ENCODE measurements at places on chromosomes 12 and 14.

- DNase-seq: no peak
Measured at GRCh38 chr14:93857500-93858283, 69.4 kb upstream of the PRIMA1 start.

- DNase-seq: no peak
Measured at GRCh38 chr12:58420503-58420902, 479.1 kb downstream of the ATP23 start.

DNA sequence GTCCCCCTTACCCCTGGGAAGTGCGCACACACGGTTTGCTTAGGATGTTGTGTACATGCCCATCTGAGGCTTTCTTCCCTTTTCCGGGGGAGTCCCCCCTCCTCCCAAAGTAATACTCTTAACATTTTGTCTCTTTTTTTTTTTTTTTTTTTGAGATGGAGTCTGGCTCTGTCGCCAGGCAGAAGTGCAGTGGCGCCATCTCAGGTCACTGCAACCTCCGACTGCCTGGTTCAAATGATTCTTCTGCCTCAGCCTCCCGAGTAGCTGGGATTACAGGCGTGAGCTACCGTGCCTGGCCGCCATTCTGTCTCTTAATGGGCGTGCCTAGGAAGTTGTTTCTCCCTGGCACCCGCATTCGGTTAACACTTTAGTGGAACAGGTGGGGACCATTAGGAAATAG is 4.5 kb upstream of the GMFB start:
- DNase-seq: no peak

DNA sequence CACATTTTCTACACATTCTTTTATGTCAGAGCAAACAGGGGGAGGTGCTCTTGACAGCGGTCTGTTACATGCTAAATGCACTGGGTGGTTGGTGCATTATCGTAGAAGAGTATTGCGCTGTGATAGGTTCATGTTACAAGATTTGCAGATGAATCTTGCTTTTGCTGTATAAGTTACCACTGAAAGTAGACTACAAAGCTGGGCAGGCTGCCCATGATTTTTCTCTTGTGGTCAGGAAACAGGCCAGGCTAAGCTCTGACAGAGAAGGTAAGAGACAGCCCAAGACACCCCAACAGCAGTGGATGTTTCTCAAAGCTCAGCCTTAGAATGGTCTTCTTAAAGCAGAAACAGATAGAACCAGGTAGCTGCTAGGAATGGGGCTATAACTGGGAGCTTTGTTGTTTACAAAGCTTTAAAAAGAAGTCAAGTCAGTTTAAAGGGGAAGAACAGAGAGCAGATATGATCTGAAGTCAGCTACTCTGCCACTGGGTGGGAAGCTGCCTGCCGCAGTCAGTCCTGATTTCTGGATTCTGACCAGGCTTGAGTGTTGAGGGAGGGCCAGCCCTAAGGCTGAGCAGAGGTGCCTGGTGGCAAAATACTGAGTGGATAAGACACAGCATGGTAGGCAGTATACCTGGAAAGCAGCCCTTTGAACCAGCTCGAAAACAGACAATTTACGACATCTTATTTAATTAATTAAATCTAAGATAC is 9.4 kb downstream of the KCNA1 start:
- DNase-seq: no peak

DNA sequence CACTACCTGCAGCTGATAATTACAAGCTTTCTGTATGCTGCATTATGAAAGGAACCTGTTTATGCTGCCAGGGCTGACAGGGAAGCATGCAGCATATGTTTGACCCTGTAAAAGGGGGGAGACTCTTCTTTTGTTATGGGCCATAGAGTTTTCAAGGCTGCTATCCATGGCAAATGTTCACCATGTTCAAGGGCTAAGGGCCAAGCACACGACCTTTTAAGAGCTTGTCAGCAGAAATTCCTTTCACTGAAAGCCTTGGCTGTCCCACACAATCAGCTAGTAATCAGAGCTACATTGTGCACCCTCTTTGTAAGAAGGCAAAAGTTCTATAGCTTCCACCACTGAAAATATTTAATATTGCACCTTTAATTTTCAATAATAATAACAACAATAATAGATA is 74.2 kb upstream of the MBIP start:
- no peak for DNase-seq

GRCh38 chr12:39406262-39406661 is 36.7 kb downstream of the KIF21A start:
- no peak for DNase-seq

DNA sequence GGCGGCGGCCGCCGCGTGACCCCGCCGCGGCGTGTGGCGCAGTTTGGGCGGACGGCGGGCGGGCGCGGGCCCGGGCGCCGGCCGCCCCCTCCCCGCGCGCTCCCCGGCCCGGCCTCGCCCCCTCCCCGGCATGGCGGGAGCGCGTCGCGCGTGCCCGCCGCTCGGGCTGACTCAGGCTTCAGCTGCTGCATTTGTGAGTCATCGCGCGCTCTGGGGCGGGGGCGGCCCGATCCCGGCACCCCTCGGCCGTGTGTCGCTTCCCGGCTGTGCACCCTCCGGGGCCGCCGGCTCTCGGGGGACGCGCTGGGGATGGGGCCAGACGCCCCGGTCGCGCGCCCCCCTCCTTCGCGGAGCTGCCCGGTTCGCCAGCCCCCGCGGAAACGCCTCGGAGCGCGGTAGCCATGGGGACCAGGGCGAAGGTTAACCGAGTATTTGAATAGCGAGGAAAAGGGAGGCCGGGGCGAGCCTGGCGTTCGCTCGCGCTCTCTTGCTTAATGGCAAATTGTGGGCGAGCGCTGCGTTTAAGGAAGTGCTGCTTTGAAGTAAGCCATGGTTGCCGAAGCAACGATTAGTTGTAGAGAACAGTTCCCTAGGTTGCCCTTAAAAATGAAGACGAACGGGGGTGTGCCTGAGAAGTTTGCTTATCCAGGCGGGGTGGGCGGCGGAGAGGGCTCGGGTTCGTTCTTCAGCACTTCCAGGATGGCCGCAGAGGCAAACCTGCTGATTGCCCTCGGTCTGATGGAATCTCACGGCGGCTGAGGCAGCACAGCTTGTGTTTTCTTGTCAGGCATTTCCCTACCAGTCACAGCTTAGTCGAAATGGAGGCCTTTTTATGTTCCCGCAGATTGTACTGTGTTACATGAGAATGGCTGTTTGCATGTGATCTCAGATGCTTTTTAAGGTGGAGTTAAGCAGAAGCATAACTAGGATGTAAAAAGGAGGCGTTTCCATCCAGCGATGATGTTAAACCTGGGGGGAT is 896 bp downstream of the EIF5 start:
- DNase-seq: peak; percentile 64

- no peak for DNase-seq
Measured at GRCh38 chr14:23357261-23357660, 4.6 kb upstream of the SLC22A17 start.

- peak; percentile 89 for DNase-seq
Measured at GRCh38 chr12:53180931-53181645, 363 bp upstream of the CSAD start.

Measured in HTR-8/SVneo (cell line).